ENCODE measurements at places on chromosomes 1 and 21.

DNA sequence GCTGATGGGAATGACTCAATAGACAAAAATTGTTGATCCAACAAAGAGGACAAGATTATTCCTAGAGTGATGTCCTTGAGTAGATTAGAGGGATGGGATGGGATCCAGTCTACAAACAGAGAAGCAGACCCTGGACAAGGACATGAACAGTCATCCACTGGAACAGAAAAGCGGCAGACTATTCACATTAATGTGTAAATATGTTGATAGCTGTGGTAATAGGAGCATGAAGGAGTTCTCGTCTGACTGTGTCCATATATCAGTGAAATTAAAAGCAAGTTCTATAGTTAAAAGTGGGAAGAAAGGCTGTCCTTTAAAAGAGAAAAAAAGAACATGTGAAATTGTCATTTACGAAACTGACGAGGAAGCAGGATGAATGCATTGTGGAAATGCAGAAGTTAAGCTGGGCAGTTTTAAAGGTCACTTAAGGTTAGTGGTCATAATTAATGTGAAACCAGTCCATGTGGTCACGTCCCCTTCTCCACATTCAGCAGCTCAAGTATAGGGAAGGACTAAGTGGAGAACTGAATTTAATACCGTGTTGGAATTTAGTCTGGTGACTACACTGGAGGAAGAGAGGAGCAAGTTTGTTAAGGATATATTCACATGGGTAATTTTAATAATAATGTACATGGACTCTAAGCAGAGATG lies 62.1 kb downstream of the PIK3R3 start:
- DNase-seq = no peak

DNA sequence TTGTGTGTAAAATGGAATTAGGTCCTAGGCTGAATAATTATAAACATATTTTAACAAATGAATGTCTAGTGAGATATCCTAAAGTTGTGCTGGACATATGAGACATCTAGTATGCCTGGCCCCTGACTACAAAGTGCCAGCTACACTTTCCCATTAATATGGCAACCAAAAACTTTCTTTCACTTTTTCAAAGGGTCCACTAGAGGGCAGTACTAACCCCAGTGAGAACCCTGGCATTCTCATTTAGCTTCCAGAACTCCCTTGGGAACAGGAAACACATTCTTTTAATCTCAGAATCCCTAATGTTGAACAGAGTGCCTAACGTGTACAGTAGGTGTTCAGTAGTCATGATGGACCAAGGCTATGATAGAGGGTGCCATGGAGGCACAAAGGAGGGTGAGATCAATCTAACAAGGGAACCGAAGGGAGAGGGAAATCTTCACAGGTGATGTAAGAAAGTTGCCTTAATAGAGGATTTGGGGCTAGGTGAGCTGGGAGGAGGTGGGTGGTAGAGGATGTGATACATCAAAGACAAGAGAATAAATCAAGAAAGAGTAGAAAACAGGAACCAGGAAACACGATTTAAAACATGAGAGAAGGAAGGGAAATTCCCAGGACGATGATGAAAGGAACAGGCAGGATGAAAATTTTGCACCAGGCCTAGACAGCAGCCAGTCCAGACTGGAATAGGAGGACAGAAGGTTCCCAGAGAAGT lies 41.6 kb downstream of the NSL1 start:
- peak; percentile 39 for DNase-seq

DNA sequence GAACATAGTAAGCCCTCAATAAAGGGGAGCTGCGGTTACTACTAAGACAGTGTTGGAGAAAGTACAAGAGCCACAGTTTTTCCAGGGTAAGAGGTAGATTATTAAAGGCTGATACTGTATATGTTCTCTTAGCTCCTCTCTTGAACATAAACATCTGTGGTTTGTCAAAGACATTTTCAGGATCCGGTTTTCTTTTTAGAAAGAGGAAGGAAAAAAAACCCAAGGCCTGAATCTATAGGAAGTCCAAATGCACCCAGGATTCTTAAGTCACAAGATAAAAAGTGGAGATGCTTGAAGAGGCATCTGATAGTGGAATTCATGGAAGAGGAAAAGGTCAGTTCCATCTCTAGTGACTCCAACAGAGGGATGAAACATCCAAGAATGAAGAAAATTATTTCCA lies 24.6 kb upstream of the SLC45A3 start:
- no peak for DNase-seq

GRCh38 chr1:61277121-61277690 lies 194.8 kb downstream of the NFIA start:
- no peak for DNase-seq

DNA sequence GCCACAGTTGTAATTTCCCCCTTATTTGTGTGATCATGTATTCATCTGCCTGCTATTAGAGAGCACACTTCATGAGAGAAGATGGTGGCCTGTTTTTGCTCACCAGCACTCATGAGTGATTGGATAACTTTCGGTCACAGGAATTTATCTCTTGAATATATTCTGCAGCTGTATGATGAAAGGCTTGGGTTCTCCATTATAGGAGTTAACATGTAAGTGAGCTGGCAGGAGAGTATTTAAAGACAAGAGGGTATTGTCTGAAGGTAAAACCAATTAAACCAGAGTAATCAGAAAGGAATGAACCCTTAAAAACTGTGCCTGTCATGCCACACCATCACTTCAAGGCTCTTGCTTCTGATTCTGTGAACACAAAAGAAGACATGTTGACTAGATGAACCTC lies 574.9 kb upstream of the CAMK1G start:
- no peak for DNase-seq

DNA sequence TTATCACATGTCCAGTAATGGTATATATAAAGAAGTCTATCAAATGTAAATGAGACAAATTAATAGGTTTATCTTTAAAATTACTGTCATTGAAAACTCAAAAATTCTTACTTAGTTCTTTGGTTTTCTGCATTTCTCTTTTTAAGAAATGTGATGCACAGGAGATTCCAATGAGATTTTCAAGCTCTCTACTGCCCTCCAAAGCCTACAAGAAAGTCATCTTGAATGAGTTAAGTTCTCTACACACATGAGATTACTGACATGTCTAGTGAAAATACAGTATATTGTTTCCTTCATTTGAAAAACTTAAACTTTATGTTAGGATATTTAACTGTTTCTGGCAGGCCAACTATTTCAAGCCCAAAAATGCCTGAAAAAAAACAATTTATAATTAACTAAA lies 68.8 kb downstream of the ITGB3BP start:
- no peak for DNase-seq

- DNase-seq = no peak
Measured at GRCh38 chr1:32957017-32957416, 7.6 kb downstream of the RNF19B start.

- no peak for DNase-seq
Measured at GRCh38 chr1:229058729-229059128, 212.2 kb upstream of the RAB4A start.

DNA sequence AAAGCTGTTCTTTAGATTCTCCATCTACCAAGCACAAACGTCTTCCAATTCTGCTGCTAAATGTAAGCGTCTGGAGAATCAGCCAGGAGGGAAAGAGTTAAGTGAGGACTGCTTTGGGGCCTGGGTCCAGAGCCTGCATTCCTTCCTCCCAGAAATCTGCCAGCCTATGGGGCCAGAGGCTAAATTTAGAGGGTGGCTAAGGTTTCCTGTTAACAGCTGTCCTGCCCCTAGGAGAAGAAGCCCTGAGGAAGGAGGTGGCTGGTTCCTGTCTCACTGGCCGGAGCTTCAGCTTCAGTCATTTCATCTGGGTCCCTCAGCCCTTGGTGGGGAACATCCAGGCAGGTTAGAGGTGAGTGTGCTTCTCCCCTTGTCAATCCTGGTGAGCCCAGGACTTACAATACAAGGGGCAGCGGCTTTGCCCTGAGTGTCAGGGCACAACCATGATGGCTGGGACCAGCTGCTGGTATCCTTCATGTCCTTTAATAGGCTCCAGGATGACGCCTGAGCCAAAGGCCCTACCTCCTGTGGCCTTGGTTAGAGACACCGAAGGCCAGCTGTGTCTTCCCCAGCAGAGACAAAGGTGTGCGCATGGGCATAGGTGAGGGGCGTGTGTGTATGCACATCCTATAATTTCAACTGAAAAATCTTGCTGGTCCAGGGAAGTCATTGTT lies at the start of gene STYXL2:
Gene STYXL2, plus strand, starts transcription at position 230 of the 671 bp plus-strand sequence. CDS start 775 bp downstream, outside the sequence.
- no peak for DNase-seq

GRCh38 chr21:43312751-43313169 lies 114.2 kb downstream of the SIK1 start:
- DNase-seq = no peak

DNA sequence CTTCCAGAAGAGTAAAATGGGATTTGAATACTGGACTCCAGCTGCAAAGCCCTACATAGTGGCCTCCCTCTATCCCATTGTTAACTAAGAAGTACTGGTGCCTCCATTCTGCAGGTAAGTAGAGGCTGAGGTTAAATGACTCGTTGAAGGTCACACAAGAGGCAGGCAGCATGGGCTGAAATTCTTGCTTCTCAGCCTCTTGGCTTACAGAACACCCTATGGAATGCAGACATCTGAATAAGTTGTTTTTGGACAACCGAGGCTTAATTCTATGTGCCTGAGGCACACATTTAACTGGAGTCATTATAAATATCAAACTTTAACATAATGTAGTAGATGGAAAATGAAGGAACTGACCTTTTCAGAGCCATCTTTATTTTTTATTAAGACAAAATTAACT lies 5.7 kb downstream of the DNAJC11 start:
- no peak for DNase-seq

- no peak for DNase-seq
Measured at GRCh38 chr1:21576798-21577187, 67.6 kb downstream of the ALPL start.

GRCh38 chr1:204941421-204942338 lies 71.0 kb downstream of the NFASC start:
- peak; percentile 70 for DNase-seq

DNA sequence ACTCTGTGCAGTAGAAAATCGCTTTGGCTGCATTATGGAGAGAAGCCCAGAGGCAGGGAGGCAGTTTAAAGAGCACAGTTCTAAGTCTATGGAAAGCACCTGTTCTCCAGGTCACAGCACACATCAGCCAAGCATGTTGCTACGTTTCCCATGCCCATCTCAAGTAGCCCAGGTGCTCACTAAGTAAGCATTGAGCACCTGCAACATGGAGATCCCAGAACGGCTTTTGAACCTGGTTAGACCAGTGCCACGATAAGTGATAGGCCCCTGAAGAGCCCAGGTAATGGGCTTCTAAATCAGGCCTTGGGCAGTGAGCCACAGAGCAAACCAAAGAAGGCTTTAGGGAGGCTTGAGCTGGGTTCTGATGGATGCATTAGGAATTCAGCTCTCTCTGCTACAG lies 186.2 kb downstream of the C1orf94 start:
- no peak for DNase-seq

DNA sequence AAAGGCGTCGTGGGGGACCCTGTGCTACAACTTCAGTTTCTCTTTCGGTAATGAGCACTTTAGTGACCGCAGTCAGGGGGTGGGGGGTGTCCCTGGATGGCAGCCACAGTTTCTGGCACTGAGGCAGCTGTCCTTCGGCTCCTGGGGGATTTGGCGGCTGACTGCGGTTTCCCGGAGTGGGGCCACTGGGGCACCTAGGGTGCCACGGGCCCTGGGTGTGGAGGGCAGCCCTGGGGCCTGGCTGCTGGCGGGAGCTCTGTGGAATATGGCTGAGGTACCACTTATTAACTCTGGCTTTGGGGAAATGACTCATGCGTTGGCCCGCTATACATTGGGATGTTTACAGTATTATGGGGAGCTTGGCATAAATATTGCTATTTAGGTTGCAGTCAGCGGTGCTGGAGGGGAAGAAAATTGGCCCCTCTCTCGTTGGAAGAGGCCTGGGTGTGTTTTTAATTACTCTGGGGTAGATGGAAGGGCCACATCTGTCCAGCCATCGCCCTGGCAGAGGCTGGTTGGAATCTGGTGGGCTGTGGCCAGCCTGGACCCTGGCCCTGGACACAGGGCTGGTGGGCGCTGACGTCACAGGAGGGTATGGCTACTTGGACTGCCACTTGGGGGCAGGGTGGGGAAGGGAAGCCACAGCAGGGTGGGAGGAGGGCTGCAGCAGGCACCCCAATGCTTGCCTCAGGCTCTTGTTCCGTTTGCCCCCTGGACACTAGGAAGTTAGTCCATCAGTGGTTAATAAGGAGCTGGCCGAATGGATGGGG lies 2.0 kb downstream of the EPHB2 start:
- no peak for DNase-seq

DNA sequence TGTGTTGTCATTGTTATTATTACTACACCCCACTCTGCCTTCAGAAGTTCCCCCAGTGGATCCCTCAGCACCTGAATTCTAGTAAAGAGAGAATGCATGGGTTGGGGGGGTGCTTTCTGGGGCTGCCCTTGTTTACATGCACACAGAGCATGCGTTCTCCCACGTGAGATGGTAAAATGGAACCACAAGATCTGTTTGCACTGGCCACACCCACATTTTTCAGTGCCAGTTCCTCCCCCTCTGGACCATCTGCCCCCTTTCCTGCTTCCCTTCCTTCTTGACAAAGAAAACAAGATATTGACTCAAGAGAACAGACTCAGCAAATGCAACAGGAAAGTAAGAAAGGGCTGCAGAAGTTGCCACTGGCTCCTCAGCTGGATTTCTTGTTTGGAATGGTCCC lies 8.9 kb downstream of the SLC6A17 start:
- no peak for DNase-seq

GRCh38 chr1:924656-925560 lies 1.2 kb downstream of the SAMD11 start:
- DNase-seq = no peak

GRCh38 chr21:36698385-36698980 lies 432 bp upstream of the SIM2 start:
- no peak for DNase-seq

GRCh38 chr21:43283136-43283924 lies 114.5 kb downstream of the CRYAA start:
- no peak for DNase-seq

GRCh38 chr21:43864313-43864961 lies 586 bp upstream of the AGPAT3 start:
- DNase-seq = no peak

- no peak for DNase-seq
Measured at GRCh38 chr1:83854456-83854855, 144.5 kb downstream of the TTLL7 start.
